ENCODE measurements at places on chromosomes 5 and 9. TPM values are rescaled to one million over a fixed set of nuclear protein-coding genes. Genes with fewer than 3 reads are reported as not detected.
A peak's percentile ranks its signal among the peaks of the same experiment; 100 is the strongest.

RBM27 gene
- total RNA-seq: 53.9 TPM

DNA sequence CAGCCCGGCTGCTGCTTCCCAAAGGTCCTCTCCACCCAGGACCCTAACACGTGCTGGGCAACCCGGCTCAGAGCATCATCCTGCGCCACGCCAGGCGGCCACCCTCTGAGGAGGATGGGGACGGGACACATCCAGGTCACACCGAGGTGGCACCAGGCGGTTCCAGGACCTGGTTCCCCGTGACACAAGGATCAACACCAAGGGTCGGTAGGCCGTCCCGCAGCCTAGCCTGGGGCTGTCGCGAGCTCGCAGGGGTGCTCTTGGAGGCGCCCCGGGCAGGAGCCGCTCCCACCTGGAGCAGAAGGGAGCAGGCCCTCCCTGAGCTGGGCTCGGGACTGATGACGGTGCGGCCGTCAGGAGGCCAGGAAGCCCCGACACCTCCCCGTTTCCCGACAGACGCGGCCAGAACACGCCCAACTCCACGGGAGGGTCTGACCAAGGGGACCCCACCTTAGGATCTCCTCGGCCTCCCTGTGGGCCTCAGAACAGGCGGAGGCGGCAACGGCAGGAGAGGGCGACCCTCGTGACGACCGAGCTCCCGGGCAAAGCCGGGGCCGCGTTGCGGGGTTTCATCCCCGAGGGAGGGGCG, 6.3 kb downstream of the EXD3 start:
- DNase-seq: no peak

- no peak for DNase-seq
These were observed 469 bp downstream of the AGTPBP1 start for GRCh38 chr9:85741095-85741874.

GDA gene
- total RNA-seq: not detected

CAPSL gene
- total RNA-seq: not detected

GMCL2 gene
- total RNA-seq: not detected

- no peak for DNase-seq
These were observed 13.2 kb downstream of the GZMK start for GRCh38 chr5:55037046-55037771.

GRCh38 chr9:13140843-13141592, 138.5 kb downstream of the MPDZ start:
- no peak for DNase-seq

- no peak for DNase-seq
These were observed 59.1 kb downstream of the TLR4 start for GRCh38 chr9:117763314-117763713.

YTHDC2 gene
- 39.7 TPM for total RNA-seq

DNA sequence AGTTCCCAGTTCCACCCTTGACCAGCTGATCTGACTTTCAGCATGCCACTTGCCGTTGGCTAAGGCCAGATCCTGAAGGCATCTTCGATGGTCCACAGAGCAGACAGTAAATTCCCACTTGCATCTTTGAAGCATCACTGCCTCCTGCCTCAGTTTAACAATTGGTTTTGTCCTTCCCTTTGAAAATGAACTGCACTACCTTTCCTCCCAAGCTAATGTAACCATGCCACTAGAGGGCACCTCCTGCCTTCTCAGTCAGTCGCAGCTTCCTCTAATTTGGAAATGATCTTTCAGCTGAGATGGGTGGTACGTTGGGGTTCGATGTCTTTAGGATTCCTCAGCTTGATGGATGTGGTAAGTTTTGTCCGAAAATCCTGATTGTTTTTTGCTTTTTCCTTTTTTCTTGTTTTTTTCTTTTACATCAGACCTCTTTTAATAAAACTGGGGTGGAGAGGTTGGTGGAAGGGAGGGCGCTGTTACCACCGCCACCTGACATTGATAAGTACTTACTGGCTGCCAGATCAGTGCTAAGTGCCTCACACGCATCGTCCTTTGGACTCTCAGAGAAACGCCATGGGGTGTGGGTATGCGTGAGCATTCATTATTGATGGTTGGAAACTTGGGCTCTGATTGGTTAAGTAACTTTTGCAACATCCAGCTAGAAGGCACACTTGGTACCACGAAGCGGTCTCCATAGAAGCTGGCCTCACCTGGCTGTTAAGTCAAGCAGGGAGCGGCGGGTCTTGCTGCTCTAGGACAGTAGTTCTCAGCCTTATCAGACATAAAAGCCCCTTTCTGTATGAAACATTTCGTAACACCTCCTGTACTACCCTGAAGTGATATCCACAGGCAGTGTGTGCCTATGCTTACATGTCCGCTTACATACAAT, 16.9 kb downstream of the PTTG1 start:
- DNase-seq: peak; percentile 23

FIBCD1 gene
- 0.29 TPM for total RNA-seq

SPINK4 gene
- total RNA-seq: not detected

- no peak for DNase-seq
These were observed 40.0 kb downstream of the EBF1 start for GRCh38 chr5:159059722-159060121.

DNA sequence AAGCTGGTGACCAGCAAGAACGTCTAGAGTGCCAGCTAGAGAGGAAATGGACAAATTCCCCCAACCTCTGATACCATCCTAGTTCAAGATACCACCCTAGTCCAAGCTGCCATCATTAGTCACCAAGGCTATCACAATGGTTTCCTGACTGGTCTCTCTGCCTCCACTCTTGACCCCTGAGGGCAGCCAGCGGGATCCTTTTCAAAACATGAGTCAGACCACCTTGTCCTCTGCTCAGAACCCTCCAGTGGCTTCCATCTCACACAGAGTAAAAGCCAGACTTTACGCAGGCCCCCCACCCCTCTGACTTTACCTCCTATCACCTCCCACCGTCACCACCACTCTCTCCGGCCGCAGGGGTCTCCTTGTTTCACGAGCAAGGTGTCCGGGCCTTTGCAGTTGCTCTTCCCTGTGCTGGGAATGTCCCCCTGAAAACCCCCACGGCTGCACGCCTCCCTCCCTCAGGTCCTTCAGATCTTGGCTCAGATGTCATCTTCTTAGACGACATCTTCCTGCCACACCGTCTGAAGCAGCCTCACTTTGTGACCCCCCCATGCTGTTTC, 42.2 kb upstream of the FBXW11 start:
- DNase-seq: no peak

- DNase-seq: no peak
These were observed 107.5 kb downstream of the DMXL1 start for GRCh38 chr5:119178435-119178834.

- no peak for DNase-seq
These were observed 46.7 kb upstream of the TMC1 start for GRCh38 chr9:72474676-72475075.

DNA sequence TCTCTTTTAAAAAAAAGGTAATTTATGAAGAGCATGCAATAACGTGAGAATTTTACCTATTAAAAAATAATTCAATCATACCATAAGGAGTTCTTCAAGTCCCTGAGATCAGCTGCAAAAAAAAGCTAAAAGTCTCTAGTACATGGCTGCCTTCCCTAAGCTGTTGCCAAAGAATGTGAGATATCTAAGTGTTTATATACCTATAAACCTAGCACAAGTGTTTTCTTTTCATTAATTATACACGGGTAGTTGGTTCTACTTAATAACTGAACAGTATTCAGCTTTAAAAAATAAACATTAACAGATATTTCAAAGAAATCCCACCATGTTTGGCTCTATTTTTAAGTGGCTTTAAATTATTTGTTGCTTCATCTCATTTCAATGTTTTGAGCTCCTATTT, 25.9 kb downstream of the FNBP1 start:
- DNase-seq: no peak

- no peak for DNase-seq
These were observed 95.0 kb upstream of the SLC25A48 start for GRCh38 chr5:135739383-135739981.

DNA sequence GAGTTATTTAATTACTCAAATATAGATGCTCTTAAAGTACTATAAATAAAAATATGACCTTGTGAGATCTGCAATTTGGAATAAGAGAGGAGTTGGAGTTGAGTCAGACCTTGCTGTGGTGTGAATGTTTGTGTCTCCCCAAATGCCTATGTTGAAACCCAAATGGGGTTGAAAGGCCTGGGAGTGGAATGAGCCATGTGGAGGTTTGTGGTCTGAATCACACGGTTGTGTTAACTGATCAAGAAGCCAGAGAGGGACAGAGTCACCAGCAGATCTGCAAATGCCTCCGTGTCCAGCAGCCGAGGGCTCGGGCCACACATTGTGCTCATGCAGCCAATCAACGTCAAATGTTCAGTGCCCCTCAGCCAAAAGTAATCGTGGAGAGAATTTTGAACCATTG, 404.4 kb downstream of the ICE1 start:
- DNase-seq: no peak

GRCh38 chr5:68708842-68709170, 385.0 kb upstream of the SLC30A5 start:
- no peak for DNase-seq

- DNase-seq: no peak
These were observed 122.1 kb downstream of the WNK2 start for GRCh38 chr9:93306081-93306480.

PHAX gene
- 77.4 TPM for total RNA-seq

DNA sequence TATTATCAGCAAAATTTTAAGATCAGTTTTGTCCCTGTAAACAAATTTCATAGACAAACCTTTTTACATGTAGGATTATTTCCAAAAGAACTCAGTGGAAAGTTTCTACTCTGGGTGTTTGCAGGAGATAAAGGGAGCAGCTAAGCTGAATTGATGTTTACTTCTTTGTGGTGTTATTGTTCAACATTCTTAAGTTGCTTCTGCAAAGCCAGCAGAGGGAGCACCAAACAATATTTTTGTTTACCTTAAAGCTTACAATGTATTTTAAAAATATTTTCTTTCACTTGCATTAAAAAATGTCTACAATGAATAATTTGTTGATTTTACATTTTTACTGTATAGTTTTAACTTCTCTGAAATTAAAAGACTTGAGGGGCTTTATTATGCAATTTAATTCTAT, 135.4 kb downstream of the ATG10 start:
- DNase-seq: no peak

DNA sequence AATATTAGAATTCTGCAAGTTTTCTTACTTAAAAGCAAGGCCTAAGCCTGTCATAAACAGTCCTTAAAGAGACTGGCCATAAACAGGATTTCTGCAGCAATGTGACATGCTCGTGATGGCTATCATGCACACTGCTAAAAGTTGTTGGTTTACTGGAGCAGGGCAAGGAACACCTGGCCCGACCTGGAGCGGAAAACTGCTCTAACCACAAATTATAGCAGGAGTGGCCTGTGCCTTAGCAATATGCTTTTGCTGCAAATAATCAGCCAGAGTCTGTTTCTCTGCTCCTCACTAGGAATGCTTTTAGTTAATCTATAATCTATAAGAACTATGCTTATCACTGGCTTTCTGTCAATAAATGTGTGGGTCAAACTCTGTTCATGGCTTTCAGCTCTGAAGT, 322.9 kb upstream of the RPS23 start:
- no peak for DNase-seq

DNA sequence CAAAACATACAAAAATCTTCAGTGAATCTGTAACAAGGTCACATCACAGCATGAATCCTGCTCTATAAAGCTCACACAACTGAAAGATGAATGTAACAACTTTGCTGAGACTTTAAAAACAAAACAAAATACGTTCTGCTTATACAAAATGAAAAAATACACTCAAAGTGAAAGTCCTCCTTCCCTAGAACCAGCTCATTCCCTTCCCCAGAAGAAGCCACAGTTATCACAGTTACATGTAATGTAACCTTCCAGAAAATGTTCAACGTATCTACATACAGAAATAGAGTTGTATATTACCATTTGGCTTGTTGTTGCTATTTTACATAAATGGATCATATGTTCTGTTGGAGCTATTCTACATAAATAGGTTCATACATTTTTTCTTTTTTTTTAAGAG, 2.6 kb downstream of the AUH start:
- DNase-seq: no peak

PPIC gene
- total RNA-seq: 41.7 TPM

DNA sequence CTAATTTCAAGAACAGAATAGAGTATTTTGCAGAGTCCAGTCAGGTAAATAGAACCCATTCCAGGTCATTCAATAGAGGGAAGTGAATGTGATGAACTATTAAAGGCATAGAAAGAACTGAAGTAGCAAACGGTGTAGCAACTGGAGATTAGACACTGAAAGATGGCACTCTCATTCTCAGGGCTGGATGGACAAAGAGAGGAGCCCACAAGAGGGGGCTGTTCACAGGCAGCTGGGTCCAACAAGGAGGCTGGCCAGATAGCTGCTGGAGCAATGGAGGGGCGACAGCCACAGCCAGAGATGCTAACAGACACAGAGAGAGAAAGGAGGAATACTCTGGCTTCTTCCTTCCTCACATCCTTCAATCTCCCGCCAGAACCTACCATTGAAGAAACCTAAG, 93.1 kb upstream of the SMARCA2 start:
- no peak for DNase-seq

- DNase-seq: no peak
These were observed 39.3 kb upstream of the ZNF354A start for GRCh38 chr5:178769617-178770260.

- no peak for DNase-seq
These were observed 263.0 kb upstream of the FBXL7 start for GRCh38 chr5:15236911-15237508.

GRCh38 chr5:136285096-136285855, 80.1 kb downstream of the TRPC7 start:
- DNase-seq: no peak

DNA sequence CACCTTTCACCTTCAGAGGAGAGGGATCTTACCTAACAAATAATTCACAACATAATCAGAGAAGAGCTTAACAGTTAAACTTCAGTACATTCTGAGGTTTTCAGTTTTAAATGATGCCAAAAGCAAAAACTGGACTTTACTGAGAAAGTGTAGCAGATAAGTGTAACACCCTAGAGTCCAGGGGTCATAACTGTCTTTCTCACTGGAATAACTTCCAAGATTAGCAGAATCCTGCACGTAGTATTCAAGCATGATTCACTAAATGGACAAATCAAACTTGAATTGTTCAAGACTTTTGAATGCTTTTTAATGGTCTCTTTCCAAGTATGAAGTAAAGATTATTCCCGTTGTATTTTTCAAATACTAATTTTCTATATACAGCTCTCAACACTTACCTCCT, 180.1 kb upstream of the NREP start:
- no peak for DNase-seq

WNT8A gene
- not detected for total RNA-seq

PTBP3 gene
- 25.0 TPM for total RNA-seq

FBXL17 gene
- 28.6 TPM for total RNA-seq

DNA sequence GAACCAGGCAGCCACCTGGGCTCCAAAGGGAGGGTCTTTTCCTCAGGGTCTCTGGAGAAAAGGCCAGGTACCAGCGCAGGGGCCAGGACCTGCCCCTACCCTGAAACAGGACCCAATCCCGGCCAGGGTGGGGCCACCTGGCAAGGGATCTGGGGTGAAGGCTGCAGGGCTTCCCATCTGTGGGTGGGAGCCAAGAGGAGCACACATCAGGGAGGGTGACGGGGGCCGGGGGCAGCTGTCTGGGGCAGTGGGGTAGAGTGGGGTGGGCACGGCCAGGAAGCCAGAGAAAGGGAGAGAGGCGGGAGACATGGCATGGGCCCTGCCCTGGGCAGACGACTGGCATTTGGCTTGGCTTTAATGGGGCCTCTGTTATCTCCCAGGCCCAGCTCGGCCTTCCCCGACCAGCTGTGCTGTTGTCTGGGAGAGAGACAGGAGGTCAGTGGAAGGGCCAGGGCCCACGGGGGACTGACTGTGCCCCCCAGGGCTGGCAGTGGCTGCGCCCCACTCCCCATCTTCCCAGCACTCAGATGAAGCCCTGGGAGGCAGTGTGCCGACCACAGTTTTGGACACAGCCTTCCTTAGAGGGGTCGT, 57.2 kb upstream of the RNF130 start:
- DNase-seq: no peak

EIF4E1B gene
- not detected for total RNA-seq

GRCh38 chr5:176797456-176798050, 12.8 kb upstream of the UNC5A start:
- DNase-seq: no peak
